ENCODE measurements at places on chromosomes 4 and X.

GRCh38 chrX:119512146-119512800 lies 44.0 kb downstream of the SLC25A5 start:
- no peak for DNase-seq

GRCh38 chr4:71338846-71339593 lies at the start of gene SLC4A4:
SLC4A4 (plus strand) TSS chr4:71339020.
- DNase-seq = no peak

DNA sequence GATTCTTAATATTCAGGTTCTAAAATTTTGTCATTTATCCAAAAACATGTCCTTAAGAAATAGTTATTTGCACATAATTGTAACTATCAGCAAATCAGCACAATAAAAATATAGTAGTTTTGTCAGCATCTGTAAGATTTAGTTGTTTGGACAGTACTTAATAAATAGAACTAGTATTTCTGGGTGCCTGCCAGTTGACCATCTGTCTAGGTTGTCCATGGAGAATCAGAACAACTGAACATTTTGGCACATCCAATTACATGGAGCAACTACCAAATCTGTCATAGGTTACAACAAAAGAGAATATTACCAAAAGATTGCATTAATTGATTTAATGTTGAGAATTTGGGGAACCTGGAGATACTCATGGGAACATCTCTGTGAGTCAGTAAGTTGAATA lies 305.5 kb upstream of the TACR3 start:
- no peak for DNase-seq

DNA sequence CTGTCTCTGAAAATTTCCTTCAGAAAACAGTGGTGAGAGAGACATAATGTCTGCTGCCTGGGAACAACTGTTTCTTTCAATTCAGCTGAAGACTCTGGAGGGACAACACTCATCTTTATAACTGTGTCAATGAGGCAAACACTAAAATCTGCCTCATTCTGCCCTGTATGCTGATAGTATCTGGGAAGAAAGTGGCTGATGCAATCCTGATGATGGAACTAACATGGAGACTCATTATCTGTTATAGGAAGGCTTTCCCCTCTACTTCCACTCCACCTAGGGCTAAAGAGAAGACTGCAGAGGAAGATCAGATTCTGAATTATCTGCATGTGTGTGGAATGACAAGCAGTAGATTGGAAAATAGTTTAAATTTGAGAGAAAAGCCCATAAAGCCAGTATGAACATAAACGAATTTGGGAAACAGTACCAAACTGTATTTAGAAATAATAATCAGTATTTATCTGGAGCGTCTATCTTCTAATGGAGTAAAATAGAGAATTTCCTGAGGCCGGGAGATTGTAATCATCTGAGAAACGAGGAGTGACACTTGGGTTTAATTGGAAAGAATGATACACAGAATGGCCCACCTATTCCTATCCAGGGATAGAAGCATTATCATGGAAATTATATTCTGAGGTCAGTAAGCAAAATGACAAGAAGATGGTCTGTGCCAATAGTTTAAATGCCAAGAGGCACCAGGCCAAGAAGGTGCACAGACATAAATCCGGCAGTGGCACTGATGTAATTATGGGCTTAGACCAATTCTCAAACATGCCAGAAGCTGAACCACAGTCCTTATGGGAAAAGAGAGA lies 85.4 kb downstream of the SHISA3 start:
- no peak for DNase-seq

DNA sequence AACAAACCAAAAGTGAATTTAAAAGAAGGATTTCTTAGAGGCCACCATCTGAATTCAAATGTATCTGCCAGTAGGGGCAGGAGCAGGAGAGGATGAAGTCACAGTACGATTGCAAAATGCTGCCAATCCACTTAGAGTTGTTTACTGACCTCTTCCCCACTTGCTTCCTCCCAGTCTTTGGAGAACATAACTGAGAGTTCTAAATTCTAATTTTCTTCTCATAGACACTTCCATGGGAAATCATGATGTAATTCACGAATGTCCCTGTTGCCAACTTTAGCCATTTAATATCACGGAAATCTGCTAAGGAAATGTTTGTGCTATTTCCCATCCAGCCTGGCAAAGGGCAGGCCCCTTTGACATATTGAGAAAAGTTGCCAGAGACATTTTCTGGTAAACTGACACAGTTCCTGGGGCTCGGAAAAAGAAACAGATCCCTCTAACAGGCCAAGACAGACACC lies 33.6 kb upstream of the NOCT start:
- DNase-seq = no peak

- no peak for DNase-seq
These were observed 639.6 kb downstream of the IQCM start for GRCh38 chr4:149176039-149176438.

DNA sequence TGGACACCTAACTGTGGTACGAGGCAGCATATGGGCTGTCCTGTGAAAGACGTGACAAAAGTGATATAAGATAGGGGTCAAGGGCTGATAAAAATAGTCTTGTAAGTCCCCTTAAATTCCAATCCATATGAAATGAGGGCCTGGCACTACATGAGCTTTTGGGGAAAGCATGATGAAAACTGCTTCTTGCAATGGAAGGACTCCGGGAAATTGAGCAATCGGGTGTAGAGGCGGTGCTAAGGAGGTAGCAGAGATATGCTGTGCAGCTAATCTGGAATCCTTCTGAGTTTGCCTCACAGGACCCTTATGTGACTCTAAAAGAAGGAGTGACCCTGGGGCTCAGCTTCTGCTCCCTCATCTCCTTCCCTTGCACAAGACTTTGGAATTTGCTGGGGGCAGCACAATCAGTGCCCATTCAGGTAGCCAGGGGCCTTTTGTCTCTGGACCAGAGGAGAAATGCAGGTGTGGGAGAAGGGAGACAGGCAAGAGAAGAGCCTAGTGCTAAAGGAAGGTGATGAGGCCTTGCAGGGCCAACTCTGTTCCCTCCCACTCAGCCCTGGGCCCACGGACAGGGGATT lies 12.8 kb downstream of the CLDN2 start:
- no peak for DNase-seq

GRCh38 chrX:56233682-56234081 lies 1.5 kb downstream of the KLF8 start:
- DNase-seq = no peak

DNA sequence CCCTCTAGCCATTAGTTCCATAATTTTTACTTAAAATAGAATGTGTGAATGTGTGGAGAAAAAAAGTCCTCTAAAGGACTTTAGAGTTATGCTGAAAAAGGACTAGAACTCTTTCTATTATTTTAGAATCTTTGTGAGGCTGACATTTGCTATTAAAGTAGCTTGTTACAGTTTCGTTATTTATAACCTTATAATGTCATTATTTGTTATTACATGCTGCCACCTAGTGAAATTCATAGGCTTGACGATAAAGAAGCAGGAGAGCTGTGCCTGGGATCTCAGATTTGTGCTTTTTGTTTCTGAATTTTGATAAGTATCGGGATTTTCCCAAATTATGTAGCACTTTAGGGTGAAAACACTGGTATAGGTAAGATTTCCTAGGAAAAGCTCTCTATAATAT lies 38.5 kb upstream of the TAPT1 start:
- DNase-seq = no peak

DNA sequence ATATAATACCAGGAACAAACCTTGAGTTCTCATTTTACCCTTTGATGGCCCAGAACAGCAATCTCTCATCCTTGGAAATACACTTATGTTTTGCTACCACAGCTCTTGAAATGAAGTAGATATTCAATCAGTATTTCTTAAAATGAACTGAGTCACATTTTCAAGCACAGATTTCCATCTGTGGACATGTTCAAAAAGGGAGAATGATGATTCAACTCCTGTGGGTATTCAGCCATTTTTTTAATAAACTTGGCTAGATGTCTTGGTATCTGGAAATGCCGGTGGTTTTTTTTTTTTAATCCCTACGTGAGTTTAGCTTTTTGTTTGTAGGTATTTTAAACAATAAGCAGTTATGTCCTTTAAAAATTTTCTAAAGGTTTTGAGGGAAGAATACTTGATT lies 64.2 kb upstream of the TRPC5OS start:
- DNase-seq = no peak

- DNase-seq = no peak
These were observed 63.5 kb upstream of the ARHGAP36 start for GRCh38 chrX:130994671-130995070.

DNA sequence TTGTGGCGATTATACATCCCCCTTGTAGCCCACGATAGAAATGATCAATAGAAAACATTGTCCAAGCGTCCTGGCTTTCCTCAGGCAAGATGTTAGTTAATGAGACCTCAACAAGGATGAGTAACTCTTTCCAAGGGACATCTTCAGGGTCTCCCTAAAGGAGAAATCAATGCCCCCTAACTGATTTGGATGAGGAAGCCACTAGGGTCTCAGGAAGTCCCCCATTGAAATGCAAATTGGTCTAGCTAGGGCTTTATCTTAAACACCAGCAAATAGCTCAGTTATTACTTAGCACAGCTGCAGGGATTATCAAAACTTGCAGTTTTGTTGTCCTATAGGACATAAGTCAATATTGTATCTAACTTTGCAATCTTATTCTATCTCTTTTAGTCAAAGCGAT lies 721.5 kb downstream of the IL1RAPL1 start:
- no peak for DNase-seq

- DNase-seq = no peak
These were observed 81.5 kb downstream of the PJA1 start for GRCh38 chrX:69083801-69084200.

GRCh38 chr4:86640469-86640868 lies 46.4 kb downstream of the PTPN13 start:
- no peak for DNase-seq

- no peak for DNase-seq
These were observed 43.2 kb upstream of the IGSF1 start for GRCh38 chrX:131332331-131332730.

DNA sequence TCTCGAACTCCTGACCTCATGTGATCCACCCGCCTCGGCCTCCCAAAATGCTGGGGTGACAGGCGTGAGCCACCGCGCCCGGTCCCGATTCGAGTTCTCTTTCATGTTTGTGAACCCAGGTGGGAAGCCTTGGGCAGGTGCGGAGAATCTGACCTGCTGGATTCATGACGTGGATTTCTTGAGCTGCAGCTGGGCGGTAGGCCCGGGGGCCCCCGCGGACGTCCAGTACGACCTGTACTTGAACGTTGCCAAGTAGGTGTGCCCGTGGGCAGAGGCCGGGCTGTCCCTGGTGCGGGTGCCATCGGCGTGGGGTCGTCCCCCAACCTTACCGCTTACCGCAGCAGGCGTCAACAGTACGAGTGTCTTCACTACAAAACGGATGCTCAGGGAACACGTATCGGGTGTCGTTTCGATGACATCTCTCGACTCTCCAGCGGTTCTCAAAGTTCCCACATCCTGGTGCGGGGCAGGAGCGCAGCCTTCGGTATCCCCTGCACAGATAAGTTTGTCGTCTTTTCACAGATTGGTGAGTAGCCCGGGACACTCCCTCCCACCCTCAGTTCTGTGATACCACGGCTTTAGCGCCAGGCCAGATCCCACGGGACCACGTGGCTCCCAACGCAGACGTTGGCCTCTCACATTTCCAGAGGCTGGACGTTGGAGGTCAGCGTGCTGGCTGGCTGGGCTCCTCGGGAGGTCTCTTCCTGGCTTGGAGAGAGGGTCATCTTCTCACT lies 15.6 kb downstream of the IL3RA start:
- DNase-seq = no peak

DNA sequence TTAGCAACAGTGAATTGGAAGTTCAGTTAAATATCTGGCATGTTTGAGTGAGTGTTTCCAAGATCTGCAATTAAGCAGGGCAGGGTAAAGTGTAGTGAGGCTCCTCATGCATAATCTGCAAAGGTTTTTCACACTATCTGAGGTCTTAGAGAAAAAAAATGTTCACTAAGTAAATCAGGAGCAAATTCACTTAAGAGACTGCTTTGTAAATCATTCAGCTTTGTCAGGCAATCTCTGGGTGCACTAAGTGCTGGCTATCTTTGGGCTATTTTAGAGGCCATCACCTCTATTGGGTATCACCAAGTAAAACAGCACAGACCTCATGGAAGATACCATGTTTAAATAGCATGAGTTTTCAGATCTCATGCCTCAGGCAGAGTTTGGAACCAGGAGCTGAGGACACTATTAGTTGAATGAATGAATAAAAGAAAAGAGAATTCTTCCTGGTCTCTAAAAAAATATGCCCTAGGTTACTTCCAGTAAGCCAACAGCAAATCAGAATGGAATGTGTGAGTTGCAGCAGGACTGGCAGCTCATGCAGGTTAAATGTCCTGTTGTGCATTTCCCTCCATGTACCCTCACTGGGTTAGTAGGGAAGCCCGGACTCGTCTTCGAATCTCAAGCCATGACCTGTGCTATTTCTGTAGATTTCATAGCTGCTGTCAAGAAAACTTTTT lies 195.3 kb downstream of the KCNIP4 start:
- no peak for DNase-seq
